ENCODE measurements at places on chromosomes 6 and 20.

DNA sequence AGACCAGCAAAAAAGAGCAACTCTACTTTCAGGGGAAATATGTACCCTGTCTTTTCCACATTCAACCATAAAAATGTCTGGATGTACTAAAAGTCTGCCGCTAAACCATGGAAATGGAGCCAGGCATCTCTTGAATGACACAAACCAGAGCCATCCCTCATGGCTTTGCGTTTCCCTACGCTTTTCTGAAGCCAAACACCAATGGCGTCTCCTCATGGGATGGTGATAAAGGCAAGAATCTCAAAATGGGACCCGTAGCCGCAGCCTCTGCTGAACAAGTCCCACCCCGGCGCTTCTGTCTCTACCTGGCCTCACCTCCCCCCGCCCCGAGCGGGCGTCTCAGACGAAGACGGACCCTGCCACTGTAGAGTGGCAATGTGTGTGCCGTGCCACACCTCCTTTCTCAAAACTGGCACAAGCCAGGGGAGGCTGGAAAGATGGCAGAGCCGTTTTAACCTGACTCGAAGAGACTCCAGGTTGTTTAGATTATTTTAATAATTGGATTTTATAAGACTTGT lies 80.3 kb upstream of the AFDN start:
- no peak for DNase-seq

DNA sequence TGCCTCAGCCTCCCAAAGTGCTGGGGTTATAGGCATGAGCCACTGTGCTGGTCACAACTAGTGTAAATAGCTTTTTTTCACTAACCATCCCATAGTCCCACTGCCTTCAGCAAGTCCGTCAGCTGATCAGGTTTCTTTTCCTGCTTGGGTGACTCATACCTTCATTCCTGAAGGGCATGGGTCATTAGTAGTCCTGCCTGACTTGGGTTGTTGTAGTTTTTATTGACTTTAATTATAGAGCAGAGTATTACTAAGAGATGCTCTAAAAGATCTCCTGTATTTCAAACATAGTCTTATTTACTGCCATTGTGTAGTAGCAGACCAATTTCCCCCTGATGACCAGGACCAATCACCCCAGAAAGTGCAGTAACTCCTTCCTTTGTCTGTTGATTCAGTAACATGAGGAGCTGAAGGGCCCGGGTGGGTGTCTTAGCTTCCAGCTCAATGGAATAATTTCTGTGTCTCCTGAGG lies 25.8 kb downstream of the HLA-C start:
- DNase-seq, result no peak

- DNase-seq, result no peak
These were observed 41.8 kb downstream of the GPX5 start for GRCh38 chr6:28567506-28567905.

DNA sequence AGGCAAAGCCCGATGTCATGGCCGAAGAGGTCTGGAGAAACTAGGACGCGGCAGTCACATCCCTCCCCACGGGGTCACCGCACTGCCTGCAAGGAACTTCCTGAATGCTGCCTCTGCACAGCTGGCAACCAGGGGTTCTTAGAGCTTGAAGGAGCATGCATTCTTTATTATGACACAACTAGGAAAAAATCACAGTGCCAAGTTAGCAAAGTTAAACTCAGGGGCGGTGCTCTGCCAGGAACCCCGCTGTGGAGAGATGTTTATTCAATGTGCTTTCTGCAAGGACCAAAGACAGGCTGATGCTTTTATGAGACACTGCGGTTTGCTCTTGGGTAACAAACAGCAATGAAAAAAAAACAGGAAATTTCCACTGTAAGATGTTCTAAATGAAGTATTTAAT lies 287.3 kb upstream of the FOXQ1 start:
- DNase-seq, result no peak

GRCh38 chr6:154488802-154489437 lies 21.6 kb downstream of the CNKSR3 start:
- no peak for DNase-seq

DNA sequence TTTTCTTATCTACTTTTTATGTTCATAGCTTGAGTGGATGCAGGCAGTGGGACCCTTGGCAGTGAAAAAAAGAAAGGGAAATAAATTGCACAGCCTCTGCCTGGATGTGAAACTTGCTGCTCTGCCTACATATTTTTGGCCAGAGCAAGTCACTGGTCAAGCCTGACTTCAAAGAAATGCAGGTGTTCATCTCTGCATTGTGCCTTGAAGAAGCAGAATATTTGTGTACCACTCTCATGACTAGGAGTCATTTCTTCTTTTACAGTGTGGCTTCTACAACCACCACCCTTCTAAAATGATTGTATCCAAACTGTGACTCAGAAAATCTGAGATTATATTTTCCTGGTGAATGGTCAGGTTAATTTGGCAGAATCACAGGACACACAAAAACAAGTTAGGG lies 2.5 kb upstream of the KATNA1 start:
- no peak for DNase-seq

DNA sequence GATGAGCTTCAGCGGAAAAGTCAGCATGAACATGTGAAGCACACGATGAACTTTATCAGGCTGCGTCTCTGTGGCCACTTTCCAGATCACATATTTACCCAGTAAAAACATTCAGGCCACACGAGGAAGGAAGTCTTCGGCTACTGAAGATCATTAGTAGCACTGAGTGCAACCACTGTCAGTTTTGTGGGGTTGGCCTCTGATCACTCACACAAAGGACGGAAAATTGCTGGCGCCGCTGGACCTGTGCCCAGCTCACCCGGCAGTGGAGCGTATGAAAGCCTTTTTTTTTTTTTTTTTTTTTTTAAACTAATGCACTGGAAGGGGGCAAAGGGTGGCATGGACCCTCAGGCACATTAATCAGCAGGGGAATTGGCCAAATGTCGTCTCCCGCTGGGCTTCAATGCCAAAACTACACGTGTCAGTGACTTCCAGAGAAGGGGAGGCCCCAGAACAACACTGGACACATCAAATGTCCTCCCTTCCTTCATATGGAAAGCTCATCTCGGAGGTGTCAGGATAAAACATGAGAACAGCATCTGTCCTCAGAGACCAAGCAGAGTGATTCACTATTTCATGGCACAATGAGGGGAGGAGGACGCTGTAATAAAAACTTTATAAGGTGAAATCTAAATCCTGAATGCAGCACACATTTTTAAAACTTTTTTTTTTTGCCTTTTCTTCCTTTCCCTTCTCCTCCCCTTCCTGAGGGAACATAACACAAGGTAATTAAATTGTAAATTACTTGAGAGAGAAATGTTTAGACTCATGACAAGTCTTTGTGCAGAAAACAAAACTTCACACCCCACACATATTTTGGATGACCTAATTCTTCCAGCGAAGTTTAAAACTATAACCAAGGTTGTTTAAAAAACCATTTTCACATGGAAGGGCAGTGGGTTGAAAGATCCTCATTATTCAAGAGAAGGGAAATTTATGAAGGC lies 223.4 kb downstream of the FOXC1 start:
- DNase-seq, result no peak

GRCh38 chr6:3610921-3611320 lies 140.6 kb downstream of the PXDC1 start:
- no peak for DNase-seq

Measured in SHP77 (cell line).